ENCODE measurements at places on chromosomes 4 and X.

DNA sequence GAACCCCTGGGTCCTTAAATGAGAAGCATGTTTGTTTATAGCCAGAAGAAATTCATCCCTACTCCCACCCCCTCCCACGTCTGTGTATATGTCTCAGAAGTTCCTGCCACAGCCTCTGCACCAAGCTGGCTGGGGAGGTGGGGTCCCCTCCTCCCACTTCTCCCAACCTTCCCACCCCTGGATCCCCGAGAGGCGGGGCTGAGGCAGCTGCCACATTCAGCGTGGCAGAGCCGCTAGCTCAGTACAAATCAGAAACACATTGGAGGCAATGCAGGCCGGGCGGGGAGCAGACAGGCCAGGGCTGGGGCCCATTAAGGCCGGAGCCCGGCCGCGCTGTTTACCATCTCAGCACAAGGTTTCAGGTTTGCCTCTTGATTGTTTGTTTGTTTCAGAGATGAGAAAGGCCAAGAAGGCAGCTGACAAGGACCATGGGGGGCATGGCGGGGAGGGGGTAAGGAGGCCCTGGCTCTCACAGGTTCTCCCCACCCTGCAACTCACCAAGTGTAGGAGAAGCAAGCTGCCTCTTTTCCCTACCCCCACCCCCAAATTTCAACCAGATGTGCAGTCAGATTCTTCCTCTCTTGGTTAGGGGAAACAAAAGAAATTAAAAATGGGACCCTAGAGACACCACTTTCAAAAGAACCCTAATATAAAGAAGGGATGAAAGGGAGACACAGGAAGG lies 22.3 kb downstream of the PJA1 start:
- DNase-seq = no peak

GRCh38 chr4:81404294-81404693 lies 67.4 kb downstream of the RASGEF1B start:
- no peak for DNase-seq

DNA sequence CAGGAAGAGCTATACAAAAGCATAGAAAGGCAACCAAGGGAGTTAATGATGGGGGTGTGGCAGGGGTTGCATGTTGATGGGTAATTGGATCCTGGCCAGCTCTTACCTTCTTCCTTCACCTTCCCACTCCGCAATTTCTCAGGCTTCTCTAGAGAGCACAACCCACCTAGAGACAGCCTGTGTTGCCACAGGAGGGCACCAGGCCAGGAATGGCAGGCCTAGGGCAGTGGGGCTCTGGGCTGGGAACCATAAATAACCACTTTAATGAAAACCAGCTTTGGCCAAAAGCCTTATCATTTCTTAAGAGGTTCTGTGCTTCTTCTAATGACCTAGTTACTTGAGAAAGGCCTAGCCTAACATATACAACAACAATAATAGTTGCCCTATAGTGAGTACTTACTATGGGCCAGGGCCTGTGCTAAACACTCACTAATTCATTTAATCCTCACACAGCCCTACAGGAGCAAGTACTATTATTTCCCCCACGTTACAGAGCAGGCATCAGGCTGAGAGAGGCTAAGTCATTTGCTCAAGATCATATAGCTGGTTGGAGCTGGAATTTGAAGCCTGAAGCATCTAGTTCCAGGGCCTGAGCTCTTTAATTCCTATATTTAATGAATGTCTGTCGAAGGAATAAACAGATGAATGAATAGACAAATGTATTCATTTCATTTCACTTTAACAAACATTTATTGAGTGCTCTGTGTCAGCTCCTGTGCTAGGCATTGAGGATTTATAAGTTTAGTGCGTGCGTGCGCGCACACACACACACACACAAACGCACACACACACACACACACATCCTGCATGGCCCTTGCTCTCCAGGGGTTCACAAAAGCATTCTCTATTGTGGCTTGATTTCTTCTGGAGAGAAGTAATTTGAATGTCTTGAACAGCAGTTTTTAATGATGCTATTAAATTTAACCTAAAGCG lies 66.8 kb downstream of the RTL9 start:
- no peak for DNase-seq

- no peak for DNase-seq
Observed at GRCh38 chrX:10482708-10483107, 137.7 kb downstream of the MID1 start.

- no peak for DNase-seq
Observed at GRCh38 chr4:186840222-186840701, 116.6 kb upstream of the FAT1 start.

GRCh38 chr4:77202491-77202890 lies 45.5 kb downstream of the CCNG2 start:
- no peak for DNase-seq

GRCh38 chr4:2489841-2490552 lies 21.1 kb downstream of the RNF4 start:
- DNase-seq = no peak

DNA sequence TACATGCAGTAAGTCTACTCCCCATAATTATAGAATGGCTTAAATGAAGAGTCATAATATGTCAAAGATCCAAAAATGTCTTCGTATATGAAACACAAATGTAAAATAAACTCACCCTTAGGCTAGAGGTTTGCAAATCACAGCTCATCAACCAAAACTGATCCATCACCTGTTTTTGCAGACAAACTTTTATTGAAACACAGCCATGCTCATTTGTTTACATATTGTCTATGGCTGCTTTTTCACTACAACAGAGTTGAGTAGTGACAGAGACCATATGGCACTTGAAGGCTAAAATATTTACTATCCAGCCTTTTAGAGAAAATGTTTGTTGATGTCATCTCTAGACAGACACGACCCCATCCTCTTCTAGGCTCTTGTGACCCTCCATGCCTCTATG lies 64.5 kb upstream of the GEMIN8 start:
- no peak for DNase-seq

GRCh38 chr4:85555206-85555605 lies 80.3 kb downstream of the ARHGAP24 start:
- DNase-seq = no peak

- DNase-seq = no peak
Observed at GRCh38 chrX:47562615-47563243, 1.7 kb downstream of the ARAF start.

All from NCI-H446 (cell line).